Kidney tubule cell (primary cell): ENCODE measurements at places on chromosomes 3 and 15.

GRCh38 chr15:58497046-58497785 lies 65.4 kb downstream of the LIPC start:
- no peak for DNase-seq

GRCh38 chr3:94360987-94361386 lies 298.1 kb downstream of the NSUN3 start:
- peak; percentile 8 for DNase-seq

GRCh38 chr15:83955806-83956265 lies 279.7 kb upstream of the GOLGA6L4 start:
- no peak for DNase-seq

GRCh38 chr15:44101944-44102343 lies 93.1 kb downstream of the FRMD5 start:
- peak; percentile 95 for DNase-seq

GRCh38 chr15:94040541-94041248 lies 190.7 kb upstream of the MCTP2 start:
- peak; percentile 5 for DNase-seq

- peak; percentile 55 for DNase-seq
Measured at GRCh38 chr3:182795389-182795782, 2.1 kb downstream of the ATP11B start.

GRCh38 chr3:130425484-130425883 lies 80.0 kb downstream of the COL6A5 start:
- DNase-seq = peak; percentile 11

DNA sequence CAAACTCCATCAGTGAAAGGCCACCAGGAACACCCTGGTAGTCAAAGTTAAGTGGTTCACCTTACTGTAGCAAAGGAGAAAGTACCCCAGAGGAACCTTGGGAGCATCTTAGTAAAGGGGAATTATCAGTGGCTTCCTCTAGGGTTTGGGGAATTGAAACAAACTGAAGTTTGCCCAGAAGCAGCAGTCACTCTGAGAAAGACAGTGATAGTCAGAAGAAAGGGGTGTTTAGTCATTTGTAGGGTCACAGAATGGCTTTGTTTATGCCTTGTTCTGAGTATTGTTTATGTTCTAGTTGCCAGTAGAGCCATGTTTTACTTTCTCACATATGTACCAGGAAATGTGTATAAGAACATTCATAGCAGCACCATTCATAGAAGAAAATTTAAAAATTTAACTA lies 93.8 kb downstream of the FHIT start:
- DNase-seq = no peak

GRCh38 chr3:73586190-73586589 lies 38.6 kb downstream of the PDZRN3 start:
- no peak for DNase-seq

DNA sequence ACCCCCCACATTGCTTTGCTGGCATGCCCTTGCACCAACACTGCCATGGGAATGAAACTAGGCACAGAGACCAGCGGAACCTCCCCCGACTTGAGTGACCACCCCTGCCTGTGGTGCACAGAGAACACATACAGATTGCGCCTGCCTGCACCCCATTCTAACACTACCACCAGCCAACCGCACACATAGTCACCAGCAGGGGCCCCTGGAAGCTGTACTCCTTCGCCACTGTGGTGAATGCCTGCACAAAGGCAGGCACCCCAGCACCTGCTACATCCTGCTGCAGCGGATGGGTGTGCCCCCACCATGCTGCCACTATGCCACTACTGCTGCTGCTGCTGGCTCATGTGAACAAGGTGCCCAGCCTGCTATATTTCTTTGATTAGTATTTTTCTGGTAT lies 27.4 kb upstream of the DNAAF4 start:
- DNase-seq = no peak

- peak; percentile 44 for DNase-seq
Measured at GRCh38 chr15:101625980-101626379, 26.2 kb downstream of the TM2D3 start.

- DNase-seq = no peak
Measured at GRCh38 chr3:182303169-182303568, 490.1 kb upstream of the ATP11B start.

- DNase-seq = no peak
Measured at GRCh38 chr15:92637626-92638025, 17.9 kb downstream of the FAM174B start.

DNA sequence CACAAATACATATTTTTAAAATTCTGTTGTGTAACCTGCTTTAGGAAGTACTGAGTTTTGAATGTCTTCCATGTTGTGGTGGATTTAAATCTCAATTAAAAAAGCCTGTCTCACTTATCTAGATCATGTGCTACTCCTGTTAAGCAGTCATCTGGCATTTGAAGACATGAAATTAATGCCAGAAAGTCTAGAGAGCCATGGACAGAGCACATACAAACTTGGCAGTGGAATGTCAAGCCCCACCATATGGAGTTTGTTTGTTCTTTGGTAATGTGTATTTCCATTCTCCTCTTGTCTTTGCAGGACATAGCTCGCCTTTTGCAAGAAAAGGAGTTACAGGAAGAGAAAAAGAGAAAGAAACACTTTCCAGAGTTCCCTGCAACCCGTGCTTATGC lies 39.3 kb upstream of the UTS2B start:
- no peak for DNase-seq

DNA sequence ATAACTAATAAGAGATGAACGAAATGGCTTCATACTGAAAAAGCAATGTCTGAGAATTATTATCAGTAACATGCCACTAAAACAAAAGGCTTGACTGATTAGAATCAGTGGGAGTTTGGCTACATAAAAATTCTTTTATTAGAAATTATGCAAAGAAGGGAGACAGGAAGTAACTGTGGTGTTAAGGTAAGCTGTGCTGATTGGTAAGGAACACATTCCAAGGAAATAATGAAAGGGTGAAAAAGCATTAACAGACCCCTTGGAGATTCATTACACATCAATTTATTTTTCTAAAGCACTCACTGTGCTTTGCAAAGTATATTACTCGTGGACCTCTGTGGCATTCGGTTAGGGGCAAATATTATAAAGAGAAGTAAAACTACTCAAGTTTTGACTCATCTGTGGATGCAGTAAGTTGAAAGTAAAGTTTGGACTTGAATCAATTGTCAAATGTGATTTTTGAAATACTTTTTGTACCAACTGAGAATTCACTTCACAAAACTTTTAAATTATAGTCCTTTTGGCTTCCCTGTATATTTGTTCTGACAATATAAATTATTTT lies 176.1 kb upstream of the ZPLD1 start:
- peak; percentile 4 for DNase-seq

- DNase-seq = peak; percentile 12
Measured at GRCh38 chr3:127888564-127889107, 26.4 kb upstream of the KBTBD12 start.

GRCh38 chr3:160641665-160642309 lies 35.2 kb upstream of the ARL14 start:
- peak; percentile 61 for DNase-seq

- DNase-seq = peak; percentile 26
Measured at GRCh38 chr15:45855210-45855906, 220.5 kb downstream of the SQOR start.

DNA sequence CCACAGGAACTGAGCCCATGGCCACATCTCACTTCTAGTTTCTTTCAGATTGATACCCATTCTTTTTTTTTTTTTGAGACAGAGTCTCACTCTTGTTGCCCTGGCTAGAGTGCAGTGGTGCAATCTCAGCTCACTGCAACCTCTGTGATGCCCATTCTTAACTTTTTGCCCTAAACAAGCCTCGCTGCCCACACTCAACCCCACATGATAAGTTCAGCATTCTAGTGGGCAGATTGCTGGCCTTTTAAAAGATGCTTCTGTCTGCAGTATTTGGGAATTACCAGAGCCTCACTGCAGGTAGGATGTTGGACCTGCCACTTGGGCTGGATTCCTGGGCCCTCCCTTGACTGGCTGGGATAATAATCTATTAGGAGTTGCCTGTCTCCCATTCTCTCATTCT lies 51.0 kb downstream of the TRANK1 start:
- no peak for DNase-seq

- DNase-seq = no peak
Measured at GRCh38 chr3:31010491-31010890, 116.0 kb upstream of the GADL1 start.

DNA sequence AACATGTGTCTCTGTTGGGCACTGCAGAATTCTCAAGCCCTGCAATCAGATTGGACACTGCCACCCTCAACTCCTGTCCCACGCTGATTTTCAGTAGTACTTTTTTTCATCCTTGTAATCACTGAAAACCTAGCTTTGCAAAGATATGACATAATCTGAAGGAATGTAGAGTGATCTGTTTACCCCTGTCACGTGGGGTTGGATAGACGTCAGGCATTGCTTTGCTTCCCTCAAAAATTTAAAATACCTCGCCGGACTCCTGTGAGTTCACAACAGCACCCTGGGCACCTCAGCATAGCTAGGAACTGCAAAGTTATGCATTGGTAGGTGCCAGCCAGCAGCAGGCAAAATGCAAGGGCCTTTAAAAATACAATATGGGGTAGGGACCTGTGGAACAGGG lies 71.1 kb upstream of the OXTR start:
- DNase-seq = peak; percentile 43

- no peak for DNase-seq
Measured at GRCh38 chr3:23438657-23439056, 235.5 kb downstream of the UBE2E2 start.

DNA sequence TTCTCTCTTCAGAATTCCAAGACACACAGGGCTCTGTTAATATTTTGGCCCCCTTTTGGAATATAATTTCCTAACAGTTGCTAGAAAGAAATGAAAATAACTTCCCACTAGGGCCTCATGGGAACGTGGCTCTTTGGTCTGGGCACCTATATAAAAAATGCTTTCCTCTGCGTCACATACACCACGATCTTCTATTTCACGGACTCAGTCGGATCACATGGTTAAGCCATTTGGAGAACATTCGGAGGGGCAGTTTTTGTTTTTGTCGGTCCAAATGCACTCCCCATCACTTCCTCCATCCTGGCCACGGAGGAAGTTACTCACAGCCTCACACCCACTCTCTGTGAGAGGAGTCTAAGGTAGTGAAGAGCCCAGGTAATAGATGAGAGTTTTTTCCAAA lies 21.0 kb downstream of the TMEM44 start:
- DNase-seq = no peak

DNA sequence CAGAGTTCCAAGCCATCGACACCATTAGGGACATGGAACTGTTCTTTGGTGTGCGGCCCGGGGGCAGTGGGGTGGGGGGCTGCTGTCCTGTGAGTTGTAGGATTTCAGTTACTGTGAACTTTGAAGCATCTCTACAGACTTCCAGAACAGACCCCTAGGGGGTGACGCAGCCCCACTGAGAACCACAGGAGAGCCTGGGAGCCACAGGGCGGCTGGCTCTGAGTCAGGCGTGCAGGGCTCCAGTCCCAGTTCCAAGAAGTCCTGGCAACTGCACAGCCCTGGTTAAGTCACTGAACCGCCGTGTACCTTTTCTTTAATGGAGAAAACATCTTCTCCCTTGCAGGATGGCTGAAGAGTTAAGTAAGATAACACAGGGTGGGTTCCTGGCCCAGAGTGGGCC lies 23.5 kb upstream of the LRTM1 start:
- peak; percentile 79 for DNase-seq

- no peak for DNase-seq
Measured at GRCh38 chr3:20130106-20130505, 55.9 kb downstream of the SGO1 start.
